NB4 (cell line): ENCODE measurements at places on chromosomes 4 and X.
A peak's percentile ranks its signal among the peaks of the same experiment; 100 is the strongest.

DNA sequence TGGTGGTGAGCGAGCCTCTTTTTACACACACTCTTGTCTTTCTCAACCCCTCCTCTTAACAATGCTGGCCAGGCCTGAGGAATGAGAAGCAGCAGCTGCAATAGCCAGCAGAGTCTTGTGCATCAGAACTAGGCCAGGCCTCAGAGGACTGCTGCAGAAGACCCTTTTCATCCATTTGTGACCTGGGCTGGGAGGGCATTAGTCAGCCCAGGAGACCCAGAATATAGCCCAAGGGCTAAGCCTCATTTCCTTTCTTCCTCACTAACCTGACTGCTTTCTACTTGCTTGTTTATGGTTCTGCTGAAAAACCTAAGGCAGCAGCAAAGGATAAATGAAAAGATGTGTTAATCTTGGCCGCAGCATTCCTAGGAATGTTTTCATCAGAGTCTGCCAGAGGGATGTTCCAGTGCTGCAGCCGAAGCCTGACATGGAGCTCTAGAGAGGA, 254.7 kb upstream of the AR start:
- no peak for DNase-seq

- no peak for DNase-seq
These were observed 93.2 kb upstream of the MAPK10 start for GRCh38 chr4:86452924-86453531.

- no peak for DNase-seq
These were observed 36.7 kb downstream of the KLF8 start for GRCh38 chrX:56268888-56269287.

DNA sequence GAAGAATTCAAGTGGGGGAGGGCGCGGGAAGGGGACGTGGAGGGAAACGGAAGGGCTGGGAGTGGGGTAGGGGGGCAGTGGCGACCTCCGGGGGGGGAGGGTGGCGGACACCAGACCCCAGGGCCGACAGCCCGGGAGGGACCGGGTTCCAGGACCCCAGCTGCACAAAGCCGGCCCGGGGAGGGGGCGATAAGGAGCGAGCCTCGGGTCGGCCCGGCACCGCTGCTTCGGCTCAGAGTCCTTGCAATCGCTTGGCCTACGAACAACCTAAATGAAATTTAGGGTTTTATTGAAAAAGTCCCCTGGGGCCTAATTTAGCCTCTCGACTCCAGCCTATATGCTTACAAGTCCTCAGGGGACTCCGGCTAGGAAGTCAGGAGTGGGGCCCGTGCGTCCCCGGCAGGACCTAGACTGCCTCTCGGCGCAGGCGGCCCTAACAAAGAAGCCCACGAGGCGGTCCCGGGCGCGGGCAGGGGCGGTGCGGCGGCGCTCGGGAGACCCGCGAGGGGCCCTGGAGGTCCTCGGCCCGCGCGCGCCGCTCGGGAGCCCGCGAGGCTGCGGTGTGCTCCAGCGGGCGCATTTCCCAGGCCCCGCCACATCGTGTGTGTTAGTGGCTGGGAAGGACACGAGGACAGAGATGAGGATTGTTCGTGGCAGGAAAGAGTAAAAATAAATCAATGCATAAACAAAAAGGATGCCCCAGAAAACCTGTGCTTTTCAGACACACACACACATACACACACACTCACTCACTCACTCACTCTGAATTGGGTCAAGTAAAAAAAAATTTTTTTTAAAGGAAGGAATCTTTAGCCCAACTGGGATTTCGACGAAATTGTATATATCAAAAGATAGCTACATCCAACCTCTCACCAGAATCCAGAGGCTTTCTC, 70.0 kb downstream of the MGST2 start:
- DNase-seq, result no peak

- no peak for DNase-seq
These were observed 79.9 kb downstream of the AASDH start for GRCh38 chr4:56307423-56307822.

- no peak for DNase-seq
These were observed 12.7 kb upstream of the ACSL1 start for GRCh38 chr4:184838249-184839074.

DNA sequence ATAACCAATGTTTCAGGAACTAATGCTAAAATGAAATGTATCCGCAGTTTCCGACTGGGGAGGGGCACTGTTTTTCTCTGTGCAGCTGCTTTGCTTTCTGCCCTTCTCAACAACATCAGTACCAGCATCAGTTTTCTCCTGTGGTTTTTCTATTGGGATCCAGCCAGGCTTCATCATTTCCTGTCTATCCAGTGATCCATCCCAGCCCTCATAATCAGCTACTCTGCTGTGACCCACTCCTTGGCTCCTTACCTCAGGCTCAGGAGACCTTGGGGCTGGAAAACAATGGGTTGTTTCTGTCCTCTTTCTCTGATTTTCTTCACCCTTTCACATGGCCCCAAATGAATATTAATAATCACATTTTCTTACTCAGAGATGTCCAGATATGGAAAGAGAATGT, 222.2 kb upstream of the DKK2 start:
- no peak for DNase-seq

DNA sequence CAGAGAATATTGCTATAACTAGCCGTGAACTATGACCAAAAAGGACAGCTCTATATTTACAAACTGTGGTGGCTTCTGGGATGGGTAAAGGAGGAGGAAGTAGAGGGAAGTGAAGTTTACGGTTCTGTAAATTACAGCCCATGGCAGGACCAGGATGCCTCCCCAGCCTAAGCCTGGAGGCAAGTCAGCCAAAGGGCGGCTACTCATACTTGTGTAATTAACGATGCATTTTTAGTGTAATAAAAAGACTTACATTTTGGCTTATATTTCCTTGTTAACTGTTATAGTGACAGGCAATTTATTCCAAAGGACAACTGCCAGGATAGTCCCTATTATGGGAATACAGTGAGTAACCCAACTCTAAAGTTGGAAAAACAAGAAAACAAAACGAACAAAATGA, 139.9 kb upstream of the OTUD4 start:
- no peak for DNase-seq

DNA sequence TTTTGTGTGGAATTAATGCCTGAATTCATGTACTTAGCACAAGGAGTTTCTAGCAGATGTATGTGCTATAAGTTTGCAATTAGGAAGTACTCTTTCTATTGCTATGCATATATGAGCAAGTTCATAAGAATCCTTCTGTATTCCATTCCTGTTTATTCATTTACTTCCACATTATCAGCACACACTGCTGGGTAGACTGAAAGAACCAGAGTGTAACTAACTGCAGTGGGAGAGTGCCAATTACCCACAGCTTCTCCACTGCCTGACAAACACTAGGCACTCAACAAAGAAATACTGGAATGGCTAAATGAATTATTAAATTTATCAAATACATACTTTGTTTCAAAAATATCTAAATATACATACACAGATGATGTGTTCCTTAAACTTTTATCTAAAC, 219.6 kb downstream of the CAMK2D start:
- no peak for DNase-seq

GRCh38 chr4:19164334-19164733, 1087.4 kb upstream of the SLIT2 start:
- DNase-seq, result peak; percentile 19

DNA sequence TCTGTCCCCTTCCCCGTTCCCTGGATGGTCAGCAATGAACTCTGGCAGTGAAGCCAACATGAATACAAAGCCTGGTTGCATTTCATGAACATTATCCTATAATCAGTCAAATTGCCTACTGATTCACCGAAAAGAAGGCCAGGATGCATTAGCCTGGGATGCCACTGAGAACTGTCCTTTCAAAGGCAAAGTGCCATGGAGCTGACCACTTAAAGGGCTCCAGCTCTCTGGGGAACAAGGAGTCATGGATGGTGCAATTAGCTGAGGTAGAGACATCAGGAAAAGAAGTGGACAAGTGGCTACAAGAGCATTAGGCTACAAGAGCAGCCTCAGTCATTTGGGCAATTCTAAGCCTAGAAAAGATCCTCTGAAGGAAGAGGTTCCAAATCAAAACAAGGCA, 69.0 kb downstream of the PARM1 start:
- DNase-seq, result no peak
